ENCODE measurements at places on chromosomes 7 and 10.

DNA sequence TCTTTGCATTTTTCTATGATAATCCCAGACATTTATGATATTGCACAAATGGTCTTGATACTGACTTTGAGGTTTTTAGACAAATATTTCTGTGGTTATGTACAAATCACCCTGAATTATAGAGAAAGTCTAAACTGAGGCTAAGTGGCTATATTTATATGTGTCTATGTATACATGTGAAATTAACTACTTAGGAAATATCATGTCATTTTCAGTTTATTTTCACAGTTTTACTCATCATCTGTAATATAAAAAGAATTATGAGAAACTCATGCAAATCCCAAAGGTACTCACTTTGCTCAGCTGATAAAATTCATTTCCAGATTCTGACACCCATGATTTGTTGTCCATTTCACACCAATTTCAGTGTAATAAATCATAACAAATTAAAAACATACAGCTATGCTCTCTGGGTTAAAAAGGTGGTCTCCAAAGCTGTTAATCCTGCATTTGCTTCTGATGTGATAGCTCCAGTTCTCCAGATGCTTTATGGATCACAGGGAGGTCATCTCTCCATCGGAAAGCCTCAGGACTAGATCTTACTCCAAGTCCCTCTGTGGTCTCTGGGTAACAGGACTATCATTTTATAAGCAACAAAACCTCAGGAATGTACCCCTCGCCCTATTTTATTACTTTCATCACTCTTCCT is 673.9 kb downstream of the PARD3 start:
- DNase-seq: no peak

- DNase-seq: no peak
These were observed 108.0 kb upstream of the HABP2 start for GRCh38 chr10:113444766-113445365.

- DNase-seq: peak; percentile 30
These were observed 17.8 kb upstream of the CLDN4 start for GRCh38 chr7:73812996-73813395.

DNA sequence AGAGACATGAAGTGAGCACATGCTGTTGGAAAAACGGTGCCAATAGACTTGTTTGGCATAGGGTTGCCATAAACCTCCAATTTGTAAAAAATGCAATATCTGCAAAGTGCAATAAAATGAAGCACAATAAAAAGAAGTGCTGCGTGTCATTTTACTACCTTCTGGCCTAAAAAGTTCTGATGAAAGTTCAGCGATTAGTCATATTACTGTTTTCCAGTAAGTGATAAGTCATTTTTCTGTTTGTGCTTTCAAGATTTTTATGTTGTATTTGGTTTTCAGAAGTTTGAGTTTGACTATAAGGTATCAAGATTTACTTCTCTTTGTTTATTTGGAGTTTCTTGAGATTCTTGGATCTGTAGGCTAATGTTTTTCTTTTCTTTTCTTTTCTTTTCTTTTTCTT is 16.8 kb downstream of the AOAH start:
- no peak for DNase-seq

DNA sequence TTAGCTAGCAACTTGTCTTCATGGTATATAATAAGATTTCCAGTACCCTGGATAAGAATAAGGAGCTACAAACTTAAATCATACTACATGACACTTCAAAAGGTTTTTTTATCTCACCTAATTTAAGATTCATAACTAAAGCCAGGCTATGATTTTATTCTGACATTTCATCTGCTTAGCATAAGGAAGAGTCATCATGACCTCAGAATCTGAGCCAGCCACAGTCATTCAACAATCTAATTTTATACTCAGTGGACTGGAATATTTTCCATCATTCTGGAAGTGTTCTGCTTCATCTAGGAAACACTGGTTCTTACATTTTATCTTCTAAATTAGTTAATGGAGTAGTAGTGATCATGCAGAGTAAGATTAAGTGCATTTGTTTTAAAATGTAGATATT is 102.1 kb upstream of the KCND2 start:
- DNase-seq: peak; percentile 10

All from ELR (cell line).